Stimulated activated CD8-positive, alpha-beta memory T cell treated with anti-CD3 and anti-CD28 coated beads, Interleukin-15, amount 100 ng/mL, for 4 hours (primary cell): ENCODE measurements at places on chromosomes 12 and 14.

- DNase-seq, result peak; percentile 18
Observed at GRCh38 chr12:121992059-121992879, 29.4 kb upstream of the BCL7A start.

GRCh38 chr14:105347587-105347968, 33.0 kb downstream of the PACS2 start:
- no peak for DNase-seq

DNA sequence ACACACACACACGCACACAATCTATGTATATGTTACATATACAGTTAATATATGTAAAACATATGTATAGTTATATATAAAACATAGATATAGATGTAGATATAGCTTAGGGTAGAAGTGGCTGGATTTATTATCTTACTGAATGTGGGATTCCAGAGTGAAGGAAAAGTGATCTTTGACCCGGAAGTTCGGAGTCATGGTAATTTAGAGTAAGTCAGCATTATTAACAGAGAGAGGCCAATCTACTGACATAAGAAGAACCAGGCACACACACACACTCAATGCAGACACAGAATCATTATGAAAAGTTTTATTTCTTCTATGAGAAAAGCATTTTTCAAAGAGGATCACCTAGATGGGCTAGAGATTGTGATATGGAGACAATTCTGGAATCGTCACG, 384.2 kb upstream of the NOVA1 start:
- no peak for DNase-seq

DNA sequence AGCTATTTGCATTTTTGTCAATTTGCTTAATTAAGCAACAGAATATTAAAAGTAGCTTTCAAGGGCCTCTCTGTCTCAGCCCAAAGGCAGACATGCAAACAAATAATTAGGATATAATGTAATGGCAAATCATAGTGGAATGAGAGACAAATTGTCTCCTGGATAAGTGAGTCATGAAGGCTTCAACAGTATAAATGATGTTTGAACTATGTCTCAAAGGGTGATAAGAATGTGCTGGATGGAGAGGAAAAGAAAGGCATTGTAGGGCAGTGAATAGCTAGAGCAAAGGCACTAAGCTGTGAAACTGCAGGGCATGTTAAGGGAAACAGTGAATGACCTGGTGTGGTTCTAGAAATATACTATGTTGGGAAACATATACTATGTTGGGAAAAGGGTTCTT, 53.5 kb upstream of the PPP1R12A start:
- DNase-seq, result no peak

- no peak for DNase-seq
Observed at GRCh38 chr14:58865514-58866281, 227.9 kb downstream of the DACT1 start.

- no peak for DNase-seq
Observed at GRCh38 chr14:72401632-72402376, 469.6 kb downstream of the RGS6 start.

- DNase-seq, result no peak
Observed at GRCh38 chr12:42652048-42652447, 62.5 kb upstream of the PRICKLE1 start.

DNA sequence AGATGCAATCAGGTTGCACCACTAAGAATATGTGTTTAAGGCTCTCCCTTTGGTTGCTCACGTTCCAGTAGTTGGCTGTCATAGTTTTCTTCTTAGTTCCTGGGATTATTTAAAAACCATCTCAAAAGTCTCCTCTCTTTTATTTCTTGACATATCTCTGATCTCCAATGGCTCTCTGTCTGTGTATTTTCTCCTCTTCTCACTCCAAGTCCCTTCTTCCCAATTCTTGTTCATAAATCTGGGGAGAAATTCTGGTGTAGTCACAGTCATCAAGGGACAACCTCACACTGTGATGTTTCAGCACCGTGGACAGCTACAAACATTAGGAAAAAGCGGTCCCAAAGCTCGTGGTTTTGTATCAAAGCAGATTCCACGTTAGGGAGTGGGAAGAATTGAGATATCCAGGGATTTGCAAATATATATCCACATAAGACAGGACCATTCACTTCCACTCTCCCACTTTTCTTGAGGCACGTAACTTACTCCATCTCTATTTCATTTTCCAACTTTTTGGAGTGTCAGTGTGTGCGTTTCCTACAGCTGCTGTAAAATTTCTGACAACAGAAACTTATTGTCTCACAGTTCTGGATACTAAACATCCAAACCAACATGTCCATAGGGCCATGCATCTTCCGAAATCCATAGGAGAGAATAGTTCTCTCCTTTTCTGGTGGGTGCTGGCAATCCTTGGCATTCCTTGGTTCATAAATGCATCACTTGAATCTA, 80.6 kb upstream of the TMEM233 start:
- DNase-seq, result no peak

- DNase-seq, result no peak
Observed at GRCh38 chr14:97224016-97224415, 426.8 kb downstream of the VRK1 start.

GRCh38 chr12:85029456-85029855, 6.6 kb downstream of the TSPAN19 start:
- DNase-seq, result no peak

DNA sequence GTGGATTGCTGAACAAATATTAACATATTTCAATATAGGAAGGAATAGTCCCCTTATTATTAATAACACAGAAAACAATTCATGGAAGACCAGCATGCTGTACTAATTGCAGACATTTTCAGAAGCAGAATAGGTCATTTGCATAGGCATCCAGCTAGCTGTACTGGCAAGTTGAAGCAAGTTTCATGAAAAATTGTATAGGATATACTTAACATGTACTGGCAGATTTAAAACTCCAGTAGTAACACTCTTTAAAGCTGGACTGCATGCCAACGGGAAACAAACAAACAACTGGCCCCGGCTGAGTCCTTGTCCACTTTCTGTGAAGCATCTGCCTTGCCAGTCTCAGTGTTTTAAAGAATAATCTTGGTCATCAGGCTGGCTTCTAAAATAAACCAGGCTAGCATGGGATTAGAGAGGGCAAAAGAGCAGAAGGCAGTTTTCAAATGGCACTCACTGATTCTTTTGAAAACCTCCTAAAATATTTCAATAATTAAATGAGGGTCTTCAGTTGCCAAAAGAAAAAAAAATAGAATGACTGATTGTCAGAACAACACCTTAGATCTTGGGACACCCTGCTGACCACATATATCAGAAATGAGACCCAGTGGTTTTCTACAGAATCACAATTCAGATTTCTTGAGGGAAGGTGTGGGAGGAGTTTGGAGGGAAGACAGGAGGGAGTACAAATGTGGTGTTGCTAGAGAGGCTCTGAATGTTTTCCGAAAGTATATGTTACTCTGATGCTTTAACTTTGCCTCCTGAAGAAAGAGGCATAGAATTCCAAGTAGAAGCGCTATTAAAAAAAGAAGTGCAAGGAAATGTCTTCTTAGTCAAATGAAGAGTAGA, 122.5 kb upstream of the KRAS start:
- DNase-seq, result no peak

DNA sequence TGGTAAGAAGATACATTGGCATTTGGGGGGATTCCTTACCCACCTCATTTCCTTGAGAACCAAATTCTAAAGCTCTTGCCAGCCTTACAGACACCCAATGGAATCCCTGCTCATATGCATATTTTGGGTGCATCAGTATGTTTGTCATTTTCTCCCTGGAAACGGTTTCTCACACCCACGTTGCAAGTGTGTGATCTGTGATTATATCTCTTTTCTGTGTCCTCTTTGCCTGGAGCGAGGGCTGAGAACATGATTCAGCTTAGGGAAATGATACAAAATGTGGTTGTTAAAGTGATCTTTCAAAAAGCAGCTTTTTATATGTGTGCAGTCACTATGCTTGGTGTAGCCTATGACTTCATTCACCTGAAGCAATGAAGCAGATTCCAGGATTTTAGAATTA, 52.0 kb downstream of the KCNMB4 start:
- DNase-seq, result no peak

DNA sequence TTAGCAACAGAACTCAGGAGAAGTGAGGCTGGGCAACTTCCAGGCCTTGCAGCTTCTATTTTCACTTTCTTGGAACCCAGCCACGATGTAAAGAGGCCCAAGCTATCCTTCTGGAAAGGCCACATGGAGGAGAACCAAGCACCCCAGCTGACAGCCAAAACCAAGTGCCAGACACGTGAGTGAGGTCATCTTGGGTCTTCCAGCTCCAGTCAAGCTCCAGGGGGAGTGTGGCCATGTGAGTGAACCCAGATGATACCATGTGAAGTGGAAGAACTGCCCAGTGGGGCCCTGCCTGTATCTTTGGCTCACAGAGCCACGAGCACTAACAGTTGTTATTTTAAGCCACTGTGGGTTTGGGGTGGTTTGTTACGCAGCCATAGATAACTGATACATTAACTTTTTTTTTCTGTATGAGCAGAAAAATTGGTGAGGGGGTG, 126.8 kb upstream of the MAP1LC3B2 start:
- DNase-seq, result no peak
